ENCODE measurements at places on chromosomes 4 and X. TPM values are rescaled to one million over a fixed set of nuclear protein-coding genes. Genes with fewer than 3 reads are reported as not detected.

DNA sequence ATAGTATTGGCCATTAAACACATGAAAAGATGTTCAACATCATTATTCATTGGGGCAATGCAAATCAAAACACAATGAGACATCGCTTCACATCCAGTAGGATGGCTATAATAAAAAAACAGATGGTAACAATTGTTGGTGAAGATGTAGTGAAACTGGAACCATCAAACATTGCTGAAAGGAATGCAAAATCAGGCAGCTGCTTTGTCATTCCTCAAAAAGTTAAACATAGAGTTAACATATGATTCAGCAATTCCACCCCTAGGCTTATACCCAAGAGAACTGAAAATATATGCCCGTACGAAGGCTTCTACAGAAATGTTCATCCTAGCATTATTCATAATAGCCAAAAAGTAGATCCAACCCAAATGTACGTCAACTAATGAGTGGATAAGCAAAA is 144.0 kb upstream of the NAP1L5 start:
- no peak overlapping the region for H3K27ac ChIP-seq
- H3K27me3 ChIP-seq = no peaks in the 10 kb centered on the region
- H3K4me3 ChIP-seq = no peak overlapping the region
- H3K36me3 ChIP-seq = no peaks in the 10 kb centered on the region
- H3K4me1 ChIP-seq = no peaks in the 10 kb centered on the region

- no peak overlapping the region for H3K4me3 ChIP-seq
- H3K36me3 ChIP-seq = no peaks in the 10 kb centered on the region
- DNase-seq = peak; percentile 65
- no peak overlapping the region for H3K27ac ChIP-seq
- H3K4me1 ChIP-seq = no peaks in the 10 kb centered on the region
Measured at GRCh38 chrX:101595739-101596419, 21.9 kb downstream of the ARMCX6 start.

- H3K27me3 ChIP-seq = no peaks in the 10 kb centered on the region
- H3K36me3 ChIP-seq = no peaks in the 10 kb centered on the region
- no peak for DNase-seq
- H3K4me3 ChIP-seq = no peak overlapping the region
- H3K4me1 ChIP-seq = peaks cover 27% of the 10 kb centered on the region
Measured at GRCh38 chr4:76563454-76564122, 128.6 kb downstream of the SHROOM3 start.

DNA sequence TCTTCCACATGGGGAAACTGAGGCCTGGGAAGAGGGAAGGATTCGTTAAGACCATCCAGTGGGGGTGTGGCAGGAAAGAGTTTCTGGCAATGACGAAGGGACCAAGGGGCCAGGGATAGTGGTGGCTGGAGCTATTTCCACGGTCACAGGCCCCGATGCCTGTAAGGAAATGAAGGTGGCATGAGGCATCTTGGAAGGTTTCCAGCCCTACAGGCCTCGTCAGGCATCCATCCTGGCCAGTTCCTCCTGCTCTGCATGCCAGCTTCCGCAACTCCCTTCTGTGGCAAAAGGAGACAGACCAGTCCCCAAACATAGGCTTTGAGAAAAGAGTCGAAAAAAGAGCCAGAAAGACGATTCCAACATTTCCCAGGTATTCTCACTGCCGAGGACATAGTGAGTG is 9.2 kb upstream of the C4orf50 start:
- no peak overlapping the region for H3K27ac ChIP-seq
- H3K4me3 ChIP-seq = no peak overlapping the region
- DNase-seq = no peak
- no peaks in the 10 kb centered on the region for H3K4me1 ChIP-seq
- H3K36me3 ChIP-seq = no peaks in the 10 kb centered on the region

DNA sequence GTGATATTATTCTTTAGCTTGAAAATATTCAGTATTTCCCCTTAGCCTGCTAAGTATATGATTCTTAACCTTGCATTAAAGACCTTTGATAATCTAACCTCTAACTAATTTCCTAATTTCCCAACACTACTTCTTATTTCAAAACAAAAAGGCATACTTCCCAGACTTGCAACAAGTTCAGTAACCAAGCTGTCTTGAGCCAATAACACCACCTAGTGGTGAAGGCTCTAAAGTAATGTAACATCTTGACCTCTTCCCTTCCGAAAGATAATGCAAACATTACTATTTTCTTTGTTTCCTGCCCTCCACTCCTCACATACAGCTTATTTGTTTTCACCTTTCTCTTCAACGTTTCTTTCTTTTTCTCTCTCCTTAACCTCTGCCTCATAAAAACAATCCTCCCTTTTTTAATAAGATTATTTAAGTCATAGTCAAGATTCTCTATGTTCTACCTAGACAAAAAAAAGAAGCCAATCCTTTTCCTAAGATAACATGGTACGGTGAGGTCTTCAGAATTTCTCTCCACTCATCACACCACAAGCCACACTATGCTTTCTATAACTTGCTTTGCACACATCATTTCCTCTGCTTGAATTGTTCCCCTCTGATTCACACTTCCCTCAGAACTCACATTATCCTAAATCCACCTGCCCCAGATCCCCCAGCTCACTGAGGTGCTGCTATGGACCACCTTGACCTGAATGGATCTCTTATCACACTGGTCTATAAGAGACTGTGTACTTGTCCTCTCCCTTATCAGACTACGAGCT is 3.5 kb downstream of the FAT1 start:
- H3K27ac ChIP-seq = no peak overlapping the region
- H3K4me1 ChIP-seq = peaks cover 3% of the 10 kb centered on the region
- H3K36me3 ChIP-seq = no peaks in the 10 kb centered on the region
- no peak overlapping the region for H3K4me3 ChIP-seq
- no peaks in the 10 kb centered on the region for H3K27me3 ChIP-seq
- DNase-seq = peak; percentile 45

DNA sequence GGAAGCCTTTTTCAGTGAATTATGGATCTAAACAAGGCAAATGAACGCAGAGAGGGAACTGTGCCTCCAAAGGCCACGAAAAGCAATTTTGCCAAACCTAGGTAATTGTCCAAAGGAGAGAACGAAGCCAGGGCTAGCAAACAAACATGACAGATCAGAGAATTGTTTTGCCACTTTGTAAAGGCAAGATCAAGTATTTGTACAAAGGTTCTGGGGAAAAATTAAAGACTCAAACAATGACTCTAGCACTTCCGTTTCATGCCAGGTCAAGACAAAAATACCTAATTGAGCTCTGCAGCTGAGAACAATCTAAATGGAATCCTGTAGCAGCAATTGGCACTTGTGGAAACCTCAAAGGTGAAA is 8.5 kb downstream of the RBM47 start:
- no peak overlapping the region for H3K4me3 ChIP-seq
- no peaks in the 10 kb centered on the region for H3K27me3 ChIP-seq
- H3K4me1 ChIP-seq = no peaks in the 10 kb centered on the region
- H3K36me3 ChIP-seq = no peaks in the 10 kb centered on the region
- no peak overlapping the region for H3K27ac ChIP-seq

- no peak for DNase-seq
- H3K27ac ChIP-seq = no peak overlapping the region
- no peaks in the 10 kb centered on the region for H3K4me1 ChIP-seq
- H3K4me3 ChIP-seq = no peak overlapping the region
Measured at GRCh38 chr4:130825284-130825683, 1729.3 kb downstream of the C4orf33 start.

GRCh38 chr4:173330590-173330989 is 3.6 kb downstream of the HMGB2 start:
- H3K36me3 ChIP-seq = peaks cover 34% of the 10 kb centered on the region
- H3K4me3 ChIP-seq = no peak overlapping the region
- peaks cover 4% of the 10 kb centered on the region for H3K4me1 ChIP-seq
- H3K27me3 ChIP-seq = no peaks in the 10 kb centered on the region
- no peak for DNase-seq

DNA sequence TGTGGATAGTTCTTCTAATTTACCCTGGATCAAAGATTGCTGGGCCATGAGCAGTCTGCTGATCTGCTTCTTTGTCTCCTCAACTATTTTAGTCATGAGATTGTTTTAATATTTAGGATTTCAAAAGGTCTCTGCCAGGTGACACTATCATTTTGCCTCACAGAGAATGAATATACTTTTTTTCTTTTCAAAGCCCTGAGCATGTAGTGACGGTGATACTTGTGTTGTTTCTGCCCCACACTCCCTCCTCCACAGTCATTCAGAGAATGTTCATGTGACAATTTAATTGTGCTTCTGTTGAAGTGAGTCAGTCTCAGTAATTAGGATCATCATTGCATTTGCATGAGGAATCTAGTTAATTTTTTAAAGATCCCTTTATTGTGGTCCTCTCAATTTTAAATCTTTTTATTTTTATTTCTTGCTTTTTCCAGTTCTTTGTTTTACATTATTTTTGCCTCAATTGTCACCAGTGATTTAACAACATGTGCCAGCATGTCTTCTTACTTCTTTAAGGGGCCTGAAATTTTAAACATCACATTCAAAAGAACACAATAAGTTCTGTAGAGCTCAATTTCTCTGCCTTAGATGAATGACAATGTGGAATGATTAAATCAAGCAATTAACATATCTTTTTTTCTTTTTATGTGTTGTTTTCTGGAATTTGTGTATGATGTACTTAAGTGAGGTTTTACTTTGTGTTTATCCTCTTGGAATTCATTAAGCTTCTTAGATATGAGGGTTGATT is 12.3 kb downstream of the MMRN1 start:
- no peaks in the 10 kb centered on the region for H3K27me3 ChIP-seq
- no peak for DNase-seq
- H3K36me3 ChIP-seq = no peaks in the 10 kb centered on the region
- H3K27ac ChIP-seq = no peak overlapping the region

DNA sequence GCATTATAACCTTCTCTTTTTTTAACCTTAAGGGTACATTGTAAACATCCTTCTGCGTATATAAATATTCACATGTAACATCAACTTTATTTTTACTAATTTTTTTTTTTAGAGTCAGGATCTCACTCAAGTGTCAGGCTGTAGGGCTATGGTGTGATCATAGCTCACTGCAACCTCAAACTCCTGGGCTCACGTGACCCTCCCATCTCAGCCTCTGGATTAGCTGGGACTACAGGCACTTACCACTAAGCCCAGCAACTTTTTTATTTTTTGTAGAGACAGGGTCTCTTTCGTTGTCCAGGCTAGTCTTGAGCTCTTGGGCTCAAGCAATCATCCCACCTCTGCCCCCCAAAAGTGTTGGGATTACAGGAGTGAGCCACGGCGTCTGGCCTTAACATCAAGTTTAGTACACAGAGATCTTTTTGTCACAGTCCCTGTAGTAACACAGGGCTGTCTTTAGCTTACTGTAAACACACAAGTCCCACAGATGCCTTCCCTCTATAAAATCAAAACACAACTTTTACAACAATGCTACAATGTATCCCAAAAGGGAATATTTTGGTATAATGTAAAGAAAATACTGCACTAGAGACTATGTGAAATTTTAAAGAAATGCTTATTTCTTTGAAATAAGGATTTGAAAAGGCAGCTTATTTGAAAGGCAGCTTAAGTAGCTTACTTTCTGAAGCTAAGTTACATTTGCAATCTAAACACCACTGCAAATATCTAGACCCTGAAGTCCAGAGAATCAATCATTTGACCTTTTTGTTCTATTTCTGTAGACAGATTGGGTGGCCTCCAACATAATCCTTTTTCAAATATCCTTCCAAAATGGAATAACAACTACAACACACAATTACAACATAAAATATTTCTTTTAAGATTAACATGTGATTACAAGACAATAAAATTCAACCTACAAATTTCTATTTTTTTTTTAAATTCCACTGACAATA is 116.0 kb downstream of the APBB2 start:
- H3K27me3 ChIP-seq = no peaks in the 10 kb centered on the region
- no peak overlapping the region for H3K27ac ChIP-seq
- peaks cover 4% of the 10 kb centered on the region for H3K4me1 ChIP-seq
- no peak overlapping the region for H3K4me3 ChIP-seq
- no peaks in the 10 kb centered on the region for H3K36me3 ChIP-seq

DNA sequence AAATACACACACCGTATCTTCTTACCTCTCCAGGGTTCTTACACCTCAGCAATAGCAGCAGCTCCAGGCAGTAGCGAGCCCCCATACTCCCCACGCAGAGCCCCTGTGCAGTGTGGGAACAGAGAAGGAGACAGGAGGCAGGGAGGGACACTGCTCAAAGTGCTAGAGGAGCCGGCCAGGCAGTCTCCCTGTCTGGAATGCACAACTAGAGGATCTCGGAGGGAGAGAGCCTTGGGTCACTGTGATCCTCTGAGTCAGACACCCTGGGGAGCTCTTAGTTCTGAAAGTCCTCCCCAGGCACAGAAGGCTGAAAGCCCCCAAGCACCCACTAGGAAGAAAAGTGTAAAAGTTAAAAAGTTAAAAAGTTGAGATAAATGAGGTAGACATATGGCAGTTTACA is 16.0 kb downstream of the AMELX start:
- no peak overlapping the region for H3K27ac ChIP-seq
- no peak overlapping the region for H3K4me3 ChIP-seq
- H3K36me3 ChIP-seq = no peaks in the 10 kb centered on the region

DNA sequence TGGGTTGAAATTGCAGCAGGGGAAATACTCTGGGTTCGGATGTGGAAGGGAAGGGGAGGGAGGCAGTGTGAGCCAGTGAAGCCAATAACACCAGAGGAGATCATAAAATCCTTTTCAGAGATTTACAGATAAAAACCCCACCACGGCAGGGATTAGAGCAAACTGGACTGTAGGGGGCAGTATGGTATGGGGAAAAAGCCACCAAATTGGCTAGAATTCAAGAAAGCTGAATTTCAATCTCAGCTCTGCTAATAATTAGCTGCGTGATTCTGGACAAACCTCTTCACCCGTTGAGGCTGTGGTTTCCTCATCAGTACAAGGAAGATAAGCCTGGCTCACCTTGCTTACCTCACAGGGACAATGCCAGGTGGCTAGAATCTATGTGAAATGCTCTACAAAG is 108.1 kb downstream of the ATG4A start:
- H3K36me3 ChIP-seq = no peaks in the 10 kb centered on the region
- DNase-seq = peak; percentile 61
- no peaks in the 10 kb centered on the region for H3K27me3 ChIP-seq
- H3K4me1 ChIP-seq = no peaks in the 10 kb centered on the region

GRCh38 chr4:109007976-109008375 is 245.1 kb upstream of the ETNPPL start:
- no peak for DNase-seq
- peaks cover 5% of the 10 kb centered on the region for H3K4me1 ChIP-seq
- no peaks in the 10 kb centered on the region for H3K27me3 ChIP-seq
- no peak overlapping the region for H3K4me3 ChIP-seq

- peak overlapping the region; percentile 61 for H3K4me3 ChIP-seq
- DNase-seq = no peak
- no peaks in the 10 kb centered on the region for H3K27me3 ChIP-seq
- peak overlapping the region; percentile 89 for H3K27ac ChIP-seq
Measured at GRCh38 chr4:183659872-183660242, 764 bp downstream of the TRAPPC11 start.

The NXF2B gene
- not detected for total RNA-seq

The RASL11B gene
- 50.0 TPM for total RNA-seq

The MAGEA11 gene
- total RNA-seq = not detected

The DUSP9 gene
- 8.7 TPM for total RNA-seq

The P2RY8 gene
- total RNA-seq = not detected

All from cardiac muscle cell (in vitro differentiated cells and primary cell).